Sigmoid colon (tissue), 7 donors: ENCODE measurements at places on chromosomes 1 and 21. TPM values are rescaled to one million over a fixed set of nuclear protein-coding genes. Genes with fewer than 3 reads are reported as not detected.

- no peak for DNase-seq
- no peak overlapping the region for H3K27ac ChIP-seq
- H3K36me3 ChIP-seq = no peaks in the 10 kb centered on the region
- H3K4me1 ChIP-seq = peaks cover 13% of the 10 kb centered on the region
These were observed 21.3 kb upstream of the RUNX1 start for GRCh38 chr21:35070436-35070835.

DNA sequence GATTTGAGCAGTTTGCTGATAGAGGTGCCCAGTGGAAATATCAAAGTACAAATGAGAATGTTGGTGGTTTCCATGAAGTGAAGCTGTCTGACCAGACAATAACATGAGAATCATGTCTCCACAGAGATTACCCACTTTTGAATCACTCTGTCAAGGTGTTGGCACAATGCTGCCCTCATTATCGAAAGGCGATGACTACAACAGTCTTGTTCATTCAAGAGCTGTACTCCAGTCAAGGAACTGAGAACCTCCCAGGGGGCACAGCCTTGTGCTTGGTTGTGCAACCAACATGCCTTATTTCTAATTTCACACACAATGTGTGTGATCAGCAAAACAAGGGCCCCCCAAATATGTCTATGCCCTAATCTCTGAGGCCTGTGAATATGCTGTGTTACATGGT, 35.7 kb downstream of the ETS2 start:
- H3K27me3 ChIP-seq = no peaks in the 10 kb centered on the region
- no peak overlapping the region for H3K27ac ChIP-seq
- DNase-seq = no peak

DNA sequence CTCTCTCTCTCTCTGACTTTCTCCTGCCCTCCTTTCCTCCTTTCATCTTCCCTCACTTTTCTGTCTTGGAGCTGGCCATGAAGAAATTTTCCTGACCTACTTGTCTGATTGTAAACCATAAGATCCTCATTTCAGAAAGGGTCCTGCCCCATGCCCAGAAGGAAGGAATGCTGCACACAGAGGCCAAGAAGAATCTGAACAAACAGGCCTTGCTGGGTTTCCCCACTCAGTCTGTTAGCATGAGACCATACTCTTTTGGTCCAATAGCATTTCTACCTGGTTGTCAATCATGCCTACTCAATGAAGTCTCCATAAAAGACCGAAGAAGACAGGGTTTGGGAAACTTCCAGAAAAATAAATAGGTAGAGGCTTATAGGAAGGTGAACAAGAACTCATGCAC, 128.7 kb downstream of the MAB21L3 start:
- H3K27me3 ChIP-seq = no peaks in the 10 kb centered on the region
- no peak overlapping the region for H3K4me3 ChIP-seq

DNA sequence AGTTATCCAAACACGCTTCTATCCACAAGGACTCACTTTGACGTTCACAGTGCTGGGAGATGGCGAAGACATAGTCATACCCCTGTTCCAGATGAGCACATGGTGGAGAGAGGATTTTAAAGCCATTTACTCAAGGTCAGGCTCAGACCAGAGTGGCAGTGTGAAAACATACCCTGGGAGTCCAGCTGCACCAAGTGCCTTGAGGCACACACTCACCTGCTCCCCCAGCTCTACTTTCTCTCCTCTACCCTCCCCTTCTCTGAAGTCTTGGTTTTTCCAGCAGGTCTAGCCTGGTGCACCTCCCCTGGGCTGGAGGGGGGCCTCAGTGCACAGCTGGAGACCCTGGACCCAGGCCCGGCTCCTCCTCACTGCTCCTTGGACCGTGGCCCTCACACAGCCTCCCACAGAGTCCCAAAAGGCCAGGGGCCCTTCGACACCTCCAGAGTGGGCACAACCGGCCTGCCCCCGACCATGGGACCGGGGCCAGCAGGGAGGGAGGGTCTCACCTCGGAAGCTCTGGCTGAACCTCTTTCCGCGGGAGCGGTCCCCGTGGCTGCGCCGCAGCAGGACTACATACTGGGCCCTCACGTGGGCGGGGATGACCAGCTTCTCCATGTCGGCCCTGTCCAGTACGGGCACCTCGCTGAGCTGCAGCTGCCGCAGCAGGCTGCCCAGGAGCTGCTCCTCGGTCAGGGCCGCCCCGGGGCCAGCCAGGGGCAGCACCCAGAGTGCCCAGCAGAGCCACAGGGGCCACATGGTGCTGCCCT, 452 bp downstream of the LEFTY2 start:
- H3K36me3 ChIP-seq = no peaks in the 10 kb centered on the region
- peaks cover 19% of the 10 kb centered on the region for H3K4me1 ChIP-seq
- H3K27me3 ChIP-seq = no peaks in the 10 kb centered on the region
- H3K4me3 ChIP-seq = no peak overlapping the region

GRCh38 chr21:43815107-43815613, 25.8 kb downstream of the RRP1 start:
- peaks cover 10% of the 10 kb centered on the region for H3K4me1 ChIP-seq
- DNase-seq = no peak
- no peak overlapping the region for H3K4me3 ChIP-seq
- H3K36me3 ChIP-seq = no peaks in the 10 kb centered on the region

DNA sequence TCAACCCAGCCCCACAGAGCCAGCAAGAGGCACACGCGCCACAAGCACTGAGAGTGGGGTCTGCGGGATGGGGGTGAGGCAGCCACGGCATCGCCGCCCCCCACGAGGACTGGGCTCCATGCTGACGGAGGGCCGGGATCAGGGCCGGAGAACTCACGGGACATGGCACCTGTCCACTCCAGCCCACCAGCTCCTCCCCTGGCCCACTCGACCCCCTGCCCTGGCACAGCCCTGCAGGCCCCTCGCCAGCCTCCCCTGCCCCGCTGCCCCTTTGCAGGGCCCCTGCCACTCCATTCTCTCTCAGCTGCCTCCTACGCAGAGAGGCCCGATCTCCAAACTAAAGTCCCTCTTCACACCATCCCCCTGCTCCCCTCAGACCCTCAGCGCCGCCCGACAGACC, 134.0 kb downstream of the NPHP4 start:
- peaks cover 12% of the 10 kb centered on the region for H3K36me3 ChIP-seq
- H3K27ac ChIP-seq = no peak overlapping the region
- no peaks in the 10 kb centered on the region for H3K4me1 ChIP-seq
- DNase-seq = no peak
- H3K27me3 ChIP-seq = no peaks in the 10 kb centered on the region

GRCh38 chr1:115324649-115325420, 13.2 kb downstream of the NGF start:
- H3K36me3 ChIP-seq = no peaks in the 10 kb centered on the region
- H3K4me3 ChIP-seq = no peak overlapping the region
- H3K4me1 ChIP-seq = no peaks in the 10 kb centered on the region
- DNase-seq = no peak
- no peaks in the 10 kb centered on the region for H3K27me3 ChIP-seq
- H3K27ac ChIP-seq = no peak overlapping the region

DNA sequence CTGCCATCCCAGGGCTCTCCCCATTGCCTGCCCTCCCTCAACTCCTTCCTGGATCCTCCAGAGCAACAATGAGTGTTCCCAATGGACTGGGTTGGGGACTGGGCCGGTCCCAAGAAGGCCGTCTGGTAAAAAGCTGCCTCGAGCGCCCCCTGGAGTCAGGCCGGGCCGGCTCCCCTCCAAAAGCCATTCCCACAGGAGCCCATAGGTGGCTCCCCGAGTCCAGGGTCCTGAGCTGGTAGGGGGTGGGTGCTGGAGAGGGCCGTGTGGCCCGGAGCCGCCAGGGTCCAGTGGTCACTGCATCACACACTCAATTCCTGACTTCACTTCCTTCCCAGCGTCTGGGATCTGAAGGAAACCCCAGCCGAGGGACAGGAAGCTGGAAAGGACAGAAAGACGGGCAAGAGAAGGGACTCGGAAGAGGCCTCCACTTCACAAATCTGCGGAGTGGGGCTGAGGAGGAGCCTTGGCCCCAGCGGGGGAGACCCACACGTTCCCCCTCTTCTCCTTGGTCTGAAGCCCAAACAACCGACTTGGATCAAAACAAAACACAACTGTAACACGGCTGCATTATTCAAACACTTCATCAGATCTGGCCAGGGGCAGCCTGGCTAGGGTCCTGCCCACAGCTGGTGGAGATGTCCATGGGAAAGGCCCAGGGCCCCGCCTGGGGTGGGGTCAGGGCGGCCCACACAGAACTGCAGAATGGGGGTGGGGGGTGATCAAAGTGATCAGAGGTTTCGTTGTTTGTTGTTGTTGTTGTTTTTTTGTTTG, 10.9 kb upstream of the ALDH4A1 start:
- DNase-seq = peak; percentile 92
- H3K27me3 ChIP-seq = no peaks in the 10 kb centered on the region
- H3K27ac ChIP-seq = peak overlapping the region; percentile 41
- H3K36me3 ChIP-seq = peaks cover 60% of the 10 kb centered on the region
- H3K4me1 ChIP-seq = peaks cover 12% of the 10 kb centered on the region

GRCh38 chr1:164693564-164694359, 134.8 kb downstream of the PBX1 start:
- H3K27me3 ChIP-seq = no peaks in the 10 kb centered on the region
- H3K27ac ChIP-seq = no peak overlapping the region
- no peak overlapping the region for H3K4me3 ChIP-seq
- peaks cover 41% of the 10 kb centered on the region for H3K4me1 ChIP-seq

DNA sequence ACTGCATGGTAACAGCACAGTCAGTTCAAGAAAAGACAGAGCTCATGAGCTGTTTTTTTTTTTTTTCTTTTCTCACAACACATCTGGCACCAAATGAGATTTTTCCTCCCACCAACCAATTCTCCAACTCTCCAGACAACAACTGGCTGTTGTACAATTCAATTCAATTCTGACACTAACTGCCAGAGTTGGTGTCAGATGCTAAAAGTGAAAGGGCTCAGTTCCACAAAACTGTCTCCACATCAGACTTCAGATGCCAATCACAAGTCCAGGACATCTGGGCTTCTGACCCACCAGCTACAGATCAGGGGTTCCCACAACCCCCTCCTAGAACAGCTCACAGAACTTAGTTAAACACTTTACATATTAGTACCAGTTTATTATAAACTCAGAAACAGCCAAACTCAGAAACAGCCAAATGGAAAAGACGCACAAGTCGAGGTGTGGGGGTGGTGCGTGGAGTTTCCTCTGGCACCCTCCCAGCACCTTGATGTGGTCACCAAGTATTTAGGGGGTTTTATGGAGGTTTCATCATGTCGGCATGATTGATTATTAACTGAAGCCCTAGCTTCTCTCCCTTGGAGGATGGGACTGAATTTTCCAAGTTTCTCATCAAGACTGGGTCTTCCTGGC, 39.2 kb upstream of the LRRC8D start:
- H3K27me3 ChIP-seq = no peaks in the 10 kb centered on the region
- no peak overlapping the region for H3K27ac ChIP-seq
- H3K4me1 ChIP-seq = no peaks in the 10 kb centered on the region
- H3K4me3 ChIP-seq = no peak overlapping the region

- no peak overlapping the region for H3K27ac ChIP-seq
- no peaks in the 10 kb centered on the region for H3K36me3 ChIP-seq
- H3K4me1 ChIP-seq = no peaks in the 10 kb centered on the region
- H3K27me3 ChIP-seq = no peaks in the 10 kb centered on the region
These were observed 81.5 kb upstream of the KCNJ15 start for GRCh38 chr21:38175306-38175705.

DNA sequence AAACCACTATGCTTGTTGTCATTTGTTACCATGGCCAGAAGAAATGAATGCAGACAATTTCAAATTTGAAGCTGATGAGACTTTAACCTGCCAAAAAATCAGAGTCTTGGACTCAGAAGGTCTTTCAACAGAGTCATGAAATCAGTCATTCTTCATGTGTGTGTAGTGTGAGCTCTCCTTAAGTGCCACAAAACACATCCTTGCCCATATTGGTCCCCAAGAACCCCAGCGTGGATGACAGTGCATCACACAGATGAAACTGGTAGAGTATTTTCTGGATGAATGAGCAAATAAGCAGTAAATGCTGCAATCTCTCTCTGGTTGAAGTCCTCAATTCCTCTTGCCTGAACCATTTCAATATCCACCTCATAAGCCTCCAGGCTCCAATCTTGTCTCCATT, 28.7 kb upstream of the ETS2 start:
- H3K36me3 ChIP-seq = no peaks in the 10 kb centered on the region
- H3K4me1 ChIP-seq = no peaks in the 10 kb centered on the region
- H3K4me3 ChIP-seq = no peak overlapping the region
- H3K27ac ChIP-seq = no peak overlapping the region

- H3K27ac ChIP-seq = no peak overlapping the region
- no peaks in the 10 kb centered on the region for H3K4me1 ChIP-seq
- H3K36me3 ChIP-seq = no peaks in the 10 kb centered on the region
- no peak overlapping the region for H3K4me3 ChIP-seq
- DNase-seq = no peak
These were observed 2.5 kb downstream of the KRTAP10-4 start for GRCh38 chr21:44576025-44576420.

- no peak for DNase-seq
- no peaks in the 10 kb centered on the region for H3K4me1 ChIP-seq
- no peak overlapping the region for H3K4me3 ChIP-seq
- no peaks in the 10 kb centered on the region for H3K36me3 ChIP-seq
- no peak overlapping the region for H3K27ac ChIP-seq
- H3K27me3 ChIP-seq = no peaks in the 10 kb centered on the region
These were observed 73.4 kb downstream of the ST6GALNAC3 start for GRCh38 chr1:76147917-76148316.

GRCh38 chr1:220045356-220046051, 801 bp downstream of the EPRS1 start:
- H3K27me3 ChIP-seq = no peaks in the 10 kb centered on the region
- peaks cover 26% of the 10 kb centered on the region for H3K4me1 ChIP-seq
- peak overlapping the region; percentile 90 for H3K27ac ChIP-seq
- H3K36me3 ChIP-seq = no peaks in the 10 kb centered on the region
- peak overlapping the region; percentile 80 for H3K4me3 ChIP-seq

GRCh38 chr1:155970531-155971167, 7.7 kb downstream of the ARHGEF2 start:
- peak overlapping the region; percentile 72 for H3K27ac ChIP-seq
- DNase-seq = peak; percentile 87
- H3K27me3 ChIP-seq = no peaks in the 10 kb centered on the region
- no peak overlapping the region for H3K4me3 ChIP-seq
- peaks cover 9% of the 10 kb centered on the region for H3K36me3 ChIP-seq
- peaks cover 80% of the 10 kb centered on the region for H3K4me1 ChIP-seq

- H3K4me3 ChIP-seq = no peak overlapping the region
- no peaks in the 10 kb centered on the region for H3K36me3 ChIP-seq
- H3K4me1 ChIP-seq = no peaks in the 10 kb centered on the region
These were observed 22.4 kb upstream of the ASB17 start for GRCh38 chr1:75954586-75954985.

- peak overlapping the region; percentile 19 for H3K4me3 ChIP-seq
- peak; percentile 54 for DNase-seq
- H3K36me3 ChIP-seq = no peaks in the 10 kb centered on the region
These were observed 29.3 kb downstream of the SLX9 start for GRCh38 chr21:44969066-44969670.

Gene KIAA0040
- 18.8 TPM for total RNA-seq

Gene C1orf159
- total RNA-seq = 8.2 TPM

Gene C1orf198
- 61.6 TPM for total RNA-seq

Gene XCL2
- not detected for total RNA-seq

Gene MYCL
- total RNA-seq = 0.49 TPM

Gene SLC30A2
- total RNA-seq = 0.16 TPM

Gene CFHR4
- total RNA-seq = not detected

Gene IVL
- not detected for total RNA-seq

Gene KLHDC8A
- total RNA-seq = 0.95 TPM

Gene CXADR
- total RNA-seq = 2.5 TPM

Gene MANEAL
- total RNA-seq = 1.1 TPM
